K562 (cell line): ENCODE measurements at places on chromosomes 2 and 18. TPM values are rescaled to one million over a fixed set of nuclear protein-coding genes. Genes with fewer than 3 reads are reported as not detected.

NCKAP5 gene
- not detected in 2 replicates for total RNA-seq

SKOR2 gene
- not detected in 2 replicates for total RNA-seq

DNA sequence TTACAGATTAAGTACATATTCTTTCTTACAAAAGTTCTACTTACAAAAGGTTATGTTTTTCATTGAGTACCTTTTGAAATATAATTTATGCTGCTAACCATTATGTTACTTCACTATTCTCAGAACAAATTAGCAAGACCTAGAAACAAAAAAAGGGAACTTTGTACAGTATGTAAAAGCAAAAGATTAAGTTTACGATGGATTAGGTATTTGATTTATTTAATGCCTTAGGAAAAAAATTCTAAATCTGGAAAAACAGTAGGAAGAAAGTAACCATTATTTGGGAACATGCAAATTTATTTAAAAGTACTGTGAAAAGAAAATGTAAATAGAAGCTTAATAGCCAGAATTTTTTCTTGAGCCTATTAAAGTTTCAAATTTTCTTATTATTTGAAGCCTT is 144.6 kb downstream of the AGPS start:
- DNase-seq, result no peak

DNA sequence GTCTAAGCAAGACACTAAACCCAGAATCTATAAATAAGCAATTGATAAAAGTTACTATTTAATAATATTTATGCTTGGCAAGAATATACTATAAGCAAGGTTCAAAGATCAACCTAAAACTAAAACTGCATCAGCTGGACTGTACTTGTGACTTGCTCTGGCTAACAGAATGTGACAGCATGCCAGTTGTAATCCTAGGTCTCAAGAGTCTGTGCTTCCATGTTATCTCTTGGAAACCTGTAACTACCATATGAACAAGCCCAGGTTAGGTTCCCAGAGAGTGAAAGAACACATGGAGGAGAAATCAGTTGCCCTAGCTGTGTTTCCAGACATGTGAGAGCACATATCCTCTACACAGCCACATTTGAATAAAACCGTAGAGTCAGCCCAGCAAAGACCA is 297.4 kb downstream of the CDH2 start:
- no peak for DNase-seq

DNA sequence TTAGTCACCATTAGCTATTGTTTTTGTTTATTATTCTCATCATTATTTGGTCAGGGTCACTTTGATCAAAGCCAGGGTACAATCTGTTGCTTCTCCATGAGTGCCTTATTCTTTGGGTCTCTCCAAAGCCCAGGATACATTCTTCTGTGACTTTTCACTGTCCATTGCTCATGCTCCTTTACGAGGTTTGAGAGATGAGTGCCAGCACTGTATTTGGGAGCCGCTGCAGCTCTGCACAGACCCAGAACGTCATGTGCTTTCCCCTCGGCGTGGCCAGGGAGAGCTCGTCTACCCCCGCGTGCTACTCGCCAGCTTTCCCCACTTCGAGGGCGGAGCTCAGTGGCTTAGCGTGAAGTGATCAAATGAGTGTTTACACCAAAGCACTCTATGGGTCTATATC is 123.7 kb downstream of the COL6A3 start:
- no peak for DNase-seq

DNA sequence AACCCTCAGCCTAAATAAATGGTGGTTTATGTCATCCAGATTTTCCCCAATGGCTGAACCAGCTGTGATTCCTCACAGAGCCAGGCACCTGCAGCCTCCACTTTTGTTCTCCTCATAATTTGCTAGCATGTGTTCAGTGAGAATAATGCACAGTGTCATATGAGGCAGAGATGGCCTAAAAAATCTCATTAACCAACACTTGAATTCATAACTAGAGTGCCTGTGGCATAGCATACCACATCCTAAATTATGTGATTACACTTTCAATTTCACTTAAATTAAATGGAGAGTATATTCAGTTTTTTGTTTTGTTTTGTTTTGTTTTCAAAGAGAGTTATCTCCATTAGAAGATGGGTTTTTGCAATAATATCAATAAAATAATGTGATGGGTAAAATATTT is 488.0 kb downstream of the CBLN2 start:
- no peak for DNase-seq

GRCh38 chr2:150528861-150529801 is 41.7 kb upstream of the RND3 start:
- DNase-seq, result no peak

DNA sequence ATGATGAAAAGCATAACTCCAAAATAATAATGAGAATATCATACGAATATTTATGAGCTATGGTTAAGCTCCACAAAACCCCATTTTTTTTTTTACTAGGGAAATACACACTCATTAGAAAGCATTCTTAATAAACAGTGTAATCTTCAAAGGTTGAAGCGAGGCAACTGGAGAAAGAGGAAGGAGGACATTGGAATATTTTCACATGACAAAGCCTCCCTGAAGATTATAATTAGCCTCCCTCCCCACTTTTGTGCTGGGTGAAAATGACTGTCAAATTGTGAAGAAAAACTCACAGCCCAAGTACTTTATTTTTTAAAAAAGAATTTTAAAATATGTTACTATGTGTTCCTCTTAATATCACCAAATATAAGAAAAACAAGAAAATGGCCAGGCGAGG is 64.1 kb upstream of the NFU1 start:
- DNase-seq, result no peak
